ENCODE measurements at places on chromosomes 7 and 10.
A peak's percentile ranks its signal among the peaks of the same experiment; 100 is the strongest.

- DNase-seq, result no peak
Observed at GRCh38 chr7:105088456-105088855, 74.5 kb downstream of the KMT2E start.

DNA sequence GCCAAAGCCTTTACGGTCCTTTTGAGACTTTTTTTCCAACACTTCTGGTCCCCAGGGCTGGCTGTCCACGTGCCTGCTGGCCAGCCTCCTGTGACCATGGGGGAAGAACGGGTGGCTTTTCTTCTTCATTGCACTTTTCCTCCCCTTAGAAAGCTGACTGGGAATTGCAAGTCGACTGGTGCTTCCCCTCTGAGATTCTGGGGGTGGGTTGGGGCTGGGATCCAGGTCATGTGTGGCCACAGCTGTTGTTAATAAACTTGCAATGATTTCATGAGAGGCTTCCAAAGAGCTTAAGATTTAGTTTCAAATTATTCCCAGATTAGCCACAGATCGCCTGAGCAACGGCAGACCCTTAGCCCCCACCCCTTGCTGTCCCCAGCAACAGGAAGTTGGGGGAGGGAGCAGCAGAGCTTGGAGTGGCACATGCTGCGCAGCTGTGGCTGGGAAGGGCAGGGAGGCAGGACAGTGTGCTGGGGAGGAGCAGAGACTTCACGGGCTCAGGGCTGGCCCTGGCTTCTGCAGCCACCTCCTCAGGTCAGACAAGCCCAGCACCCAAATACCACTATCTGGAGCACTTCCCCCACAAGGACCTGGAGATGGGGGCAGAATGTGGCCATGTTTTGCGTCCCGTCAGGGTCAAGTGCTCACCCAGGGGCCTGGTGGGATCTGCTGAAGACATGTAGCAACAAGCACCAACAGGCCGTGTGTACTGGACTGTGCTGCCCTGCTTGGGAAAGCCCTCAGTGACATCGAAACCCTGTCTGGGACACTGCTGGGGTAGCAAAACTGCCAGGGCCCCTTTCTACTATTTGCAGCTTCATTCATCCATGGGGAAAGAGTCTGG is 147.1 kb downstream of the RNF216 start:
- DNase-seq, result no peak

DNA sequence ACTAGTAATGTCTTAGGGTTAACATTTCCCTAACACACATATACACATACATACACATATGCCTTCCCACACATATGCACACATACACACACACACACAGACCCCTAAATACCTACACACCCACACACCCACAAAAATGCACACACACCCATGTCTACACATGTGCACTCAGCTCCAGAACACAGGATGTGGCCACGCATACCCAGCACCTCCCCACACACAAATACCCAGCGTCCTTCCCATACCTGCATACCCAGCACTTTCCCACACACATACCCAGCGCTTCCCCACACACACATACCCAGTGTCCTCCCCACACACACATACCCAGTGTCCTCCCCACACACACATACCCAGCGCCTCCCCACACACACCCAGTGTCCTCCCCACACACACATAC is 534.9 kb downstream of the DNAJB6 start:
- DNase-seq, result no peak

- DNase-seq, result no peak
Observed at GRCh38 chr10:32937911-32938424, 20.1 kb downstream of the ITGB1 start.

GRCh38 chr10:132476146-132477065 is 61.2 kb upstream of the INPP5A start:
- DNase-seq, result no peak

DNA sequence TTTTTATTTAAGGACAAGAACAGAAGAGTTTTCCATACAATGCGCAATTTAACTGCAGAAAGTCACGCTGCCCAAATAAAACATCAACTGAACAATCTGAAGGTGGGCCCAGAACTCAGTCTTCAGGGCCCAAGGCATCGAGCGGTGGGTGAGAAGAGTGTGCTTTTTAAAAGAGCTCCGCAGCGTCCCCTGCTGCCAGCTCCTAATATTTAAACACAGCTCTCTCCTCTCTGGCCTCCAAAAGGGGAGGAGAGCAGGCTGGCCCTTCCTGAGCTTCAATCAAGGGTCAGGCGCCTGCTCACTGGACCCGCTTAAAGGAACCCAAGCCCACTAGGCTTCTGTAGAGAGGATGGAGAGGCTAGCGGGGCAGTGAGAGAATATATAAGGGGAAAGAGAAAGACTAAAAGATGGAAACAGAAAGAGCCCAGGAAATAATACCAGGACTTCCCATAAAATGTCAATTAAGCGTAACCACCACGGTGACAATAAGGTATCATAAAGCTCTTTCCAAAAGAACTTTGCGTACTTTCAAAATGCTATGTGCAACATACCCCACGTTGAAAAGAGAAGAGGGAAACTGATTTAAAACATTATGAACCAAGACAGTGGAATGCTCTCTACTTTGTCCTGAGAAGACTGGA is 2.8 kb downstream of the FAM53B start:
- peak; percentile 29 for DNase-seq

DNA sequence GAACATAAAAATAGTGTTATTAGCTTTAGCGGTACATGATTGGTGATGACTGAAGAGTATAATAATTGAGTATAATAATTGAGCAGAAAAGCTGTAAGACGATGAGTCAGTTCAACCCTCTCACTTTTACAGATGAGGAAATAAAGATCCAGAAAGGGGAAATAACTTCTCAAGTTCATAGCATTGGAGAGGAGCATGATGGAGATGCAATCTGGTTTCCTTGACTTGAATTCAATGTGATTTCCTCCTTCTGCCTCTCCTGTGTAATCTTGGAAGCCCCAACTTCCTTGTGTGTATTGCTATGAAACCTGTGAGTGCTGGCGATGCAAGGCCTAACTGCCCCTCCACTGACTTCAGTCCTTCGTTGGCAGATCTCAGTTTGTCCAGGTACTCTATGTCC is 265.1 kb downstream of the LRMDA start:
- DNase-seq, result no peak
